NCI-H82 (cell line): ENCODE measurements at places on chromosomes 7 and 10.

DNA sequence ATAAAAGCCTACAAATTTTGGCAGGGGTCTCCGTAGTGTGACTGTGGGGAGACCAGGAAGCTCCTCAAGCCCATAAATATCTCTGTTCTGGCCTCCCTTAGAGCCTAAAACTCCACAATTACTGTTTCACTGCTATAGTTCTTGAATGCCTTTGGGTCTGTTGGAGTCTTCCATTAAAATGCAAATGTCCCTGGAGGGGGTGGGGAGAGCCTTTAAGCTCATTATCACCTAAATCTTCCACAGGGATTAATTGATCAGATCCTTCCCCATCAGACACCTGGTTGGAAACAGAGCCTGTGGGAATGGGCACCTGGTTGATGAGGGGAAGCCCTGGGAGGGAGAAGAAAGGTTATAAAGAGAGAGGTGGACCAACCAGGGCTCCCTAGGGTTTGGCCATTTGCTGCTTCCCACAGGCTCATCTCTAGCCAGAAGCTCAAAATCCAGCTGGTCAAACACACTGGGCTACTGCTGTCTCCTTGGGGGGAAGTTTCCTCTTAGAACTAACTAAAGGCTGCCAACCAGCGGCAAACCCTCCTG, 718.2 kb downstream of the LRMDA start:
- peak; percentile 68 for DNase-seq

- DNase-seq = no peak
Measured at GRCh38 chr10:100192350-100192749, 6.5 kb upstream of the ERLIN1 start.

- no peak for DNase-seq
Measured at GRCh38 chr10:14540611-14541010, 209.9 kb upstream of the FRMD4A start.

DNA sequence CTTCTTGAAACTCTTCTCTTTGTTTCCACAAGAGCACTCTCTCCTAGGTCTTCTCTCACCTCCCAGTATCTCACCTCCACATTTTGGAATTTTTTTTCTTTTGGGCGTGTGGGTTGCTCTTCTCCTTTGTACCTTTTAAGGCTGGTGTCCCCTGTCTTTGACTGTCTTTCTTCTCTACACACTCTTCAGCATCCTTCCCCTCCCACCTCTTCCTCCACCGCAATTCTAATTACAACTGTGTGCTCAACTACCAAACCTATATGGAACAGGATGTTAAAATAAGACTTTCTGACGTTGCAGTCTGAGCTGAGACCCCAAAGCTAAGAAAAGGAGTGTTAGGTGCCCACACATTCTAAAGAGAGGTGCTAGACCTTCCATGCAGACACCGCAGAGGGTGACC, 14.0 kb upstream of the ADRB1 start:
- no peak for DNase-seq

DNA sequence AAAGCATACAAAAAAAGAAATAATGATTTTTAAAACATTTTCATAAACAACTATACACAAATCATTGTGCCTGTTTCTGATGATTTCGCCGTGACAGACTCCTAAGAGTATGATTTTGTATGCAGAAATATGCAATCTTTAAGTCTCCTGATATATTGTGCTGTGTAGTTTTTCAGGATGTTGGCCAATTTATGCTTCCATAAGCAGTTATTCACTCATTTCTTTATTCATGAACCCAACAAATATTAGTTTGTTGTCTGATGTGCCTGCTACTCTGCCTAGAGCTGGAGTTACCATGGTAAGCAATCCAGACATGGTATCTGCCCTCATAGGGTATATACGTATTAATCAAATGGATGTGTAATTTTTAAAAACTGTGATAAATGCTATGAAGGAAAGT, 40.4 kb downstream of the PRR15 start:
- no peak for DNase-seq

- DNase-seq = no peak
Measured at GRCh38 chr10:178723-179122, 43.5 kb downstream of the ZMYND11 start.

DNA sequence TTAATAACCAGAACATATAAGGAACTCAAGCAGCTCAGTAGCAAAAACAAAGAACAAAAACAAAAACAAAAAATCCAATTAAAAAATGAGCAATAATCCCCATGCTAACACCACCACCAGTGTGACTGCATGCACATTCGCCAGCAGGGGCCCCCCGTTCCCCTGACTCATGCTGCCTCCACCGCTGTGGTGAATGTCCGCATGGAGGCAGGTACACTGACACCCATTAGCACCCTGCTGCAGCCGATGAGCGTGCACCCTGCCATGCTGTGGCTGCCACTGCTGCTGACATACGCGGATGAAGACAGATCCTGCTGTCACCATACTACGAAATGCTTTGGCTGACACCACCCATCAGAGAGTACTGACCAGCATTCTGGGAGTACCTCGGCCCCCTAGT, 321.6 kb upstream of the LRRTM3 start:
- DNase-seq = peak; percentile 34

DNA sequence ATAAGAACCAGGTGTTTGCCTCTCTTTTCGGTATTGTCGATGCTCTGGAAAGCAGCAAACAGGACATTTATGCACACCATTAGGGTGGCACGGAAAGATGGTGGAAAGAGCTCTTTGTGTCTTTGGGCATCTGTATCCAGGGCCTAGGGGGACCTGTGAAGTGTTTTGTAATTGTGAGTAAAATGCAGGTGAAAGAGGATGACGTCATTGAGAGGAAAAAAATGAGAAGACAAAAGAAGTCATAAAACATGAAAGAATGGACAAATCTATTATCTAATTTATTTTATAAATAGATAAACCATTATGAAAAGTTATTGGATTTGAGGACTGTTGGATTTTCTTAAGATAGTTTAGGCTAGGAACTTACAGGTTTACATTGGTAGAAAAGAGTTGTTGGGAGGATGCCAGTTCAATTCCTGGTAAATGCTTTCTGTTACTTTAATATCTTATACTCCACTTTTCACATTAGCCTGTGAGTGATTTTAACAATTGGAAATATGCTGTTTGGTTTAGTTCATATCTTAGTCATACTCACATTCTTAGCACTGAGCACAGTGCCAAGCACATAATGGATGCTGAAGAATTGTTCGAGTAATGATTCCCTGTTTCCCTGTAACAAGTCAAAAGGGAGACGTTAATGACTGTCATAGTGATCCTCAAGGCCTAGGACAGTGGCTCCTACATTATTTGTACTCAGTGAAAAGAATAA, 62.6 kb downstream of the EXOC4 start:
- no peak for DNase-seq

- no peak for DNase-seq
Measured at GRCh38 chr7:123460616-123461015, 73.8 kb downstream of the IQUB start.

- no peak for DNase-seq
Measured at GRCh38 chr7:134509010-134509409, 18.4 kb upstream of the AKR1B10 start.

GRCh38 chr7:43904533-43905208, 1.7 kb downstream of the URGCP start:
- DNase-seq = no peak

DNA sequence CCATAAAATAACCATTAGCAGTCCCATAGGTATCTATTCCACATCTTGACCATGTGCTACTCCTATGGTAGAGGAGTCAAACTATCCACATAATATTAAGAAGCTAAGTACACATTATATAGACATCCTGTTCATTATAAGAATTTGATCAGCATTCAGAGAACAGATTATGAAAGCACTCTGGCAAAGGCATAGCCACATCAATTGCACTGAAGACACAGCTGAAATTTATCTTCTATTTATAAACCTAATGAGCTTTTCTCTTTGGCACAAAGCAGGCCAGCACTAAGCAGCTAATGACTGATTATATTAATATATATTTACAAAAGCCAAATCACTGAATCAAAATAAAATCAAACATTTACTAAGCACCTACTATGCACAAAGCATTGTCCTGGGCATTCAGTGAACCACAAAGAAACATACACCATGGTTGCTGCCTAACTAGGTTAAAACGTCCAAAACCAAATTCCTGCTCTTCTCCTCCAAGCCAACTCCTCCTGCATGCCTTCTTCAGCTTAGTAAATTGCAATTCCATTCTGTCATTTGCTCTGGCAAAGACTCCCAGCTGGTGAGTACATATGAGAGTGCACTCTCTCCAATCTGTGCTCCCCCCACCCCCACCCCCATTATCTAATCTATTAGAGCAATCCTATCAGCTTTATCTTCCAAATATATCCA, 122.6 kb upstream of the ASAH2 start:
- peak; percentile 84 for DNase-seq

- no peak for DNase-seq
Measured at GRCh38 chr10:3931224-3931623, 146.2 kb upstream of the KLF6 start.

- peak; percentile 37 for DNase-seq
Measured at GRCh38 chr7:152859781-152860191, 100.2 kb downstream of the ACTR3B start.

DNA sequence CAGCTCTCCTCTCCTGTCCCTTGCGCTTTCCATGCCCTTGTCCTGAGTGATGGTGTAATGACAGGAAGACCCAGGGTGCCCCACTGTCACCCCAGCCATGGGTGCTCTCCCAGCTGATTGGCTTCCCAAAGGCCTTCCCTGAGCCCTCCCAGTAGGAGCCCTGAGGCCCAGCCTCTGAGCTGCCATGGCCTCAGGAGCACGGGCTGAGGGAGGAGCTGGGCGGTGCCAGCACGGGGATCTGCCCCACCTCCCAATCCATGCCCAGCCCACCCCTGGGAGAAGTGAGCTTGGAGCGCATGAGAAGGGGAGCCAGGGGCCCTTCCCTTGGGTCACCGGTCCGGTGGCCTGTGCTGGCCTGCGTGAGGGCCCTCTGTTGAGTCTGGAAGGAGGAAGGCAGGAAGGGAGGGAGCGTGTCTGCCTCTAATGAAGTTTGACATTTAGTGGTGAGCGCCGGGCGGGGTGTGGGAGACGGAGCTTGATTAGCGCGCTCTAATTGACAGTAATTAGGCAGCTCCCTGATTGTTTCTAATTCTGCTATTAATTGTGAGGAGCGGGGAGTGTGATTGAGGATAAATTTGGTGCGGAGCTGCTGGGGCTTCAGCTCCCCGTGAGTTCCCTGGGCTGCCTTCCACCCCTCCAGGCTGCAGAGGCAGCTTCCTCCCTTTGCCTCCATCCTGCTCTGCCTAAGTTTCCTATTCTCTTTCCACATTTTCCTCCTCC, 28.3 kb downstream of the GBX1 start:
- no peak for DNase-seq

GRCh38 chr7:66518151-66518691, 110.5 kb upstream of the KCTD7 start:
- DNase-seq = no peak

GRCh38 chr7:158271646-158272045, 316.0 kb downstream of the PTPRN2 start:
- no peak for DNase-seq

DNA sequence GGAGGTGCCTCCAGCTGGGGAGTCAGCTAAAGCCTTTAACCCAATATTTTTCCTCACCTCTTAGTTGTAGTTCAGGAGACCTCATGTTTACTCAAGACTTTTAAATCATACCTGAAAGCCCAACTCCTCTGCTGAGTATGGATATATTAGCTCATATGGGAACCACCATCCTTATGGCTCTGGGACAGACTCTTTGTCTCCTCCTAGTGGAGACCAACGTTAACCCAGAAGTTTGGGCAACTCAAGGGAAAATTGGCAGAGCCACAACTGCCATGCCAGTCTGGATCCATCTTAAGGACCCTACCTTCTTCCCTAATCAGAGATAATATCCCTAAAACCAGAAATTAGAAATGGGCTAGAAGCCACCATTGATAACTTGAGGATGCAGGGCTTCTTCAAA, 80.8 kb downstream of the TMEM106B start:
- DNase-seq = peak; percentile 18

- no peak for DNase-seq
Measured at GRCh38 chr10:113284635-113285034, 268.2 kb upstream of the HABP2 start.

- DNase-seq = no peak
Measured at GRCh38 chr10:80170641-80171040, 34.7 kb downstream of the ANXA11 start.

- peak; percentile 14 for DNase-seq
Measured at GRCh38 chr7:112161253-112162141, 44.7 kb downstream of the DOCK4 start.

DNA sequence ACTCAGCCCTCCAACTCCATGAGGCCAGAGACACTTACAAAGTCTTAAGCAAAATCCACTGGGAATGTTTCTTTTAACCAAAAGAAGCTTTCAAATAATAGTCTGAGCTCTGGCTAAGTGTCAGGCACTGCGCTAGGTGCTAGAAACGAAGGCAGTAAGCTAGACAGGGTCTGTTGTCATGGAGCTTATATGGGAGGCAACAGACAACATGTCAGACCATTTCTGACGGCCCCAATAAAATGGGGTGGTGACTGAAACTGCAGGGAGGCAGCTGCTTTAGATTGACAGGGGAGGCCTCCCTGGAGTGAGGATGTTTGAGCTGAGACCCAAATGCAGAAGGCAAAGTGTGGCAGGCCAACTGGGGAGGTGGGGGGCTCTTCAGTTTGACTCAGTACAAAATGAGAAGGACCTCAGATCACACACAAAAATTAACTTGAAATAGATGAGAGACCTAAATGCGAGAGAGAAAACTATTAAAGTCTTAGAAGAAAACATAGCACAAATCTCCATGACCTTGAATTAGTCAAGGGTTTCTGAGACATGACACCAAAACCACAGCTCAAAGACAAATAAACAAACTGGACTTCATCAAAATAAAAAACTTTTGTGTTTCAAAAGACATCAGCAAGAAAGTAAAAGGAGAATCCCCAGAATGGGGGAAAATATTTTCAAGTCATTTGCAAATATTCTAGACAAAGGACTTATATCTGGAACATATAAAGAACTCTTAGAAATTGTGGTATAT, 40.6 kb downstream of the SH3PXD2A start:
- no peak for DNase-seq

DNA sequence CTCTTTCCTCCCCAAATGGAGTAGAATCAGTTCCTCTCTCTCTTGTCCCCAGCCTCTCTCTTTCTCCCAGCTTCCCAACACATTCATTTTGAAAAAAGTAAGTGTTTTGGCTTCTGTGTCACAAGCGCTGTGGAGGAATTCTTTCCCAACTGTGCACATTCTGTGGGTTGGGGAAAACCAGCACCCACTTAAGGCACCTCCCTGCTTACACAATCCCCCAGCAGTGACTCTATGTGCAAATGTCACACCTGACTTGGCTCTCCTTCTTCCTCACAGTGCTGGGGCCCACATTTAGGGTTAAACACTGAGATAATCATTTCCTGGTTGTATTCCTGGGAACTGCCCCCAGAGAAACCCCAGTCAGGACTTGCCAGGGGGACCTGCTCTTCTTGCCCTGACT, 358.1 kb upstream of the ZNF32 start:
- DNase-seq = no peak

GRCh38 chr7:67608806-67609205, 612.2 kb downstream of the TYW1 start:
- no peak for DNase-seq
